HFFc6 (cell line): ENCODE measurements at places on chromosomes 1 and 21.
A peak's percentile ranks its signal among the peaks of the same experiment; 100 is the strongest.

- no peak for DNase-seq
Observed at GRCh38 chr21:44021064-44021463, 9.0 kb downstream of the TRAPPC10 start.

DNA sequence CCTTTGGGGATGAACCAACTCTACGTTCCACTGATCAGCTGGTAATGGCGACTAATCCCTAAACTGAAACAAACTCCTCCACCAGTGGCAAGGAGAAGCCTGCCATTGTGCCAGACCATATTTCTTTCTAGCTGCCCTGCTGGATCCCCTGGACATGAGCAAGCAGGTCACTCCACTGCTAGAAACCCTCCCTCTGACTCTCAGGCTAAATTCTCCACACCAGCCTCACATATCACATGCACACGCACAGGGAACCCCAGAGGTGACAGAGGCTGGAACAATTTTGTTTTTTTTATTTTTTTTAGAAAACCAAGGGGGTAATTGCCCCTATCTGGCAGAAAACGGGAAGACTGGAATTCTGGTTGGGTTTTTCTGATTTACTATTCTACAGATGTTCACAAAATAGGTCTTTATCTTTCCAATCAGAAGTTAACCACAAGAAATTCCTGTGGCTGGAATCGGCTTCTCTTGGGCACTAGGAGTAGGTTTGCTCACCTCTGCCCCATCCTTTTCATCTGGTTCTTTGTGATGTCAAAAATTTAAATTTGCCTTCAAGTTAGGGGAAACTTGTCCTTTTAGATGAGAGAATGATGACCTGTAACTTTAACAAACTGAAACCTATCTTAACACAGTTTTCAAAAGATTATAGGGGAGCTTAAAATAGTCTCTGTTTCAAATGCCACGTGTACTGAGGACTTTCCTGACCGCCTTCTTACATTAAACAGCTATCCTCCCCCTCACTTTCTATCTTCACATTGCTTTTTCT, 258.1 kb downstream of the SDCCAG8 start:
- DNase-seq = peak; percentile 64

DNA sequence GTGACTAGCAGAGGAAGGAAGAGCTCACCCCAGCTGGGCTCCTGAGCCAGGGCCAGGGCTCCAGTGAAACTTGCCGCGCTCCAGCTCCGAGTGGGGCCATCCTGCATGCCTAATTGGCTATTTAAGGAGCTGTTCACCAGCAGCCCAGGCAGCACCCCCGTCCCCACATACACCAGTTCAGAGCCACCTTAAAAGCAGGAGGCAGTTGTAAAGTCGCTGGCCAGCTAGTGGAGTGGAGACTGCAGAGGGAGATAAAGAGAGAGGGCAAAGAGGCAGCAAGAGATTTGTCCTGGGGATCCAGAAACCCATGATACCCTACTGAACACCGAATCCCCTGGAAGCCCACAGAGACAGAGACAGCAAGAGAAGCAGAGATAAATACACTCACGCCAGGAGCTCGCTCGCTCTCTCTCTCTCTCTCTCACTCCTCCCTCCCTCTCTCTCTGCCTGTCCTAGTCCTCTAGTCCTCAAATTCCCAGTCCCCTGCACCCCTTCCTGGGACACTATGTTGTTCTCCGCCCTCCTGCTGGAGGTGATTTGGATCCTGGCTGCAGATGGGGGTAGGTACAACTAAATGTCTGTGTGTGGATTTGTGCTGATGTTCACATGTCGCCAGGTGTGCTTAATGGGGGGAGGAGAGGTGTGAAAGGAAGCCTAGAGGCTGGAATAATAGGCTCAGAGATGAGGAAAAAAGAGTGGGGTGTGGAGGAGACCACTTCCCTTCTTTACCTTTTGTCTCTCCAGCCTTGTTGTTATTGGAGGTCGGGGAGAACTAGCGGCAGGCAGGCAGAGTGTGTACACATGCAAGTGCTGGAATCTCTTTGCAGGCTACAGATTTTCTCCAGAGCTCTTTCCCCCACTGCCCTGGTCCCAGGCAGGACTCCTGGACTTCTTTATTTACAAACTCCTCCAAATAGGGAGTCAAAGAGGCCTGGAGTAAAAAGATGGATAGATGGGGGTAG, at the start of gene CA14:
Gene CA14 (plus strand): TSS at position 151 of the 962 bp plus-strand sequence. CDS start 355 bp downstream, at position 506.
- no peak for DNase-seq

GRCh38 chr1:71043065-71043464, 4.6 kb downstream of the PTGER3 start:
- no peak for DNase-seq

GRCh38 chr1:24849672-24850295, 80.3 kb downstream of the RUNX3 start:
- DNase-seq = no peak

DNA sequence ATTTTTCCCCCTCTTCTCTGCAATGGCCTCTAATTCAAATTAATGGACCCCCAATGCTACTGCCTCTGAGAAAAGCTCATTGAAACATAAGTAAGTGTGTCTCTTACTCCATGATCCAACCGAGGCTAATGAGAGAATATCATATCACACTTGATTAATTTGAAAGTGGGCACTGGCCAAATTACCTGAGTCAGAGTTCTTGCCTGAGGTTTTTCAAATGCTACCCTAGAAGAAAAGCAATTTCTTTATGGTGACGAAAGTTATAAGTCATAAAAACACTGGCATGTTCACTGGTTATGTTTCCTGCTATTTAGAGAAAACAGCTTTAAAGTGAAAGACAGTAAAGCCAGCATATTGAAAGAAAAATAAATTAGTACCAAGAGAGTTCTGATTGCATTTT, 368.8 kb upstream of the TMPRSS15 start:
- DNase-seq = no peak

DNA sequence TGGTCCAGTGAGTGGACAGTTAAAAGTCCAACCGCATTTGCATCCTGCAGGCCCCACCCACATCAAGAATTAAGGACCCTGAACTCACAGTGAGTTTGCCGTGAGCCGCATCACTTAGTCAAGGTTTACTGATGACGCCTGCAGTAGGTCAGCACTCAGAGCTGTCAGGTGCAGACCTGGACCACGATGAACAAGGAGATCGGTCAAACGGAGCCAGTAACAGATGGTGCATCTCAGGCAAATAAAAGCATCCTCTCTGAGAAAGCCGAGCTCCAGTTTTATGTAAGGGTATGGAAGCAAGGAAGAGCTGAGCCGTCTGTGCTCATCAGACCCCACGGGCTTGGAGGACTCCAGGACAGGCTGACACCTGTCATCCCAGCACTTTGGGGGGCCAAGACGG, 4.5 kb downstream of the PRDM15 start:
- no peak for DNase-seq

DNA sequence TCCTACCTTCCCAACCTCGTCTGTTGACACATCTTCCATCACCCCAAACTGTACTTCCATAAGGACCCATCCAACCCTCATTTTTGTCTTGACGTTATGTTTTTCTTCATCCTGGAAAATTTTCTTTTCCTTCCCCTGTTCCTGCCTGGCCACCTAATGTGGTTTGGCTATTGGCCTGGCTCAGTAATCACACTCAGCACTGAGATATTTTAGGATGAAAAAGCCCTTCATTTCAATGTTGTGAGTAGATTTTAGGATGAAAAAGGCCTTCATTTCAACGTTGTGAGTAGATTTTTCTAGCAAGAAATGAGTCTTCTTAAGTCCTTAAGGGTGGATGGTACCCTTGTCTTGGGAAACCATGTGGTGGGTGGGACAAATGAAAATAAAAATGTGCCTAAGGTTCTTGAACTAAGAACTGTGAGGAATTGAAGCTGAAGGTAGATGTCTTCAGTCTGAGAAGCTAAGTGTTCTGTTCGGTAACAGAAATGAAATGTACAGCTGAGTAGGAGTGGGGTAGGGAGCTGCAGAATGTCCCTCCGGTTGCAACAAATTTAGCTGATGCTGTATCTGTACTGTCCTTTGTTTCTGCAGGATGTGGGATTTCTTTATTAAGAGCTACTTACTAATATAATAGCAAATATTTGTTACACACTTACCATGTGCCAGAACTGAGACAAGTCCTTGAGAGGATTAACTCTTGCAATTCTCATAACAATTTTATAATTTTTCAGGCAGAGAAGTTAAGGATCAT, 36.1 kb downstream of the DNTTIP2 start:
- DNase-seq = peak; percentile 59

- peak; percentile 18 for DNase-seq
Observed at GRCh38 chr1:8989821-8990220, 36.4 kb downstream of the SLC2A7 start.

DNA sequence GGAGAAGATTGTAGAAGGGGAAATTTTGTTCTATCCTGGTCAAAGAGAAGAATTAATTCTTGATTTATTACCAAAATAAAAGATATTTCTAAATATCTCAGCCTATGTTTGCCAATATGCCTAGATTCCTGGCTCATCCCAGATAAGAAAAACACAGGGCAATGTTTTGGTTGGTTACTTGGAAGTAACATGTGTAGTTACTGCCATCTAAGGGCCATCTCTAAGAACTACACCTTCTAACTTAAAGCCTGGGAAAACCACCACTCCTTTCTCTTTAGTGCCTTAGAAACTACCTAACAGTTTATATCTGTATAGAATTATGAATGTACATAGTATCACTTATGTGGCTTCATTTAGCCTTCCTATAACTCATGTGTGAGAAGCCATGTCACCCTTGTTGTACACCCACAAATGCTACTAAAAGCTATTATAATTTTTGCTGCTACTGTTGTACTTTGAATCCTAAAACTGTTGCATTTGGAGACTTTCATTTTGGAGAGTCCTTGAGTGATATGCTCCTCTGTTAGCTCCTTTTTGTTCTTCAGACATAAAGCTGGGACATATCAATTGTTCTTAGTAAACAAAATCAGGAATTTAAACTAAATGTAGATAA, 4.5 kb downstream of the AIM2 start:
- DNase-seq = peak; percentile 69

DNA sequence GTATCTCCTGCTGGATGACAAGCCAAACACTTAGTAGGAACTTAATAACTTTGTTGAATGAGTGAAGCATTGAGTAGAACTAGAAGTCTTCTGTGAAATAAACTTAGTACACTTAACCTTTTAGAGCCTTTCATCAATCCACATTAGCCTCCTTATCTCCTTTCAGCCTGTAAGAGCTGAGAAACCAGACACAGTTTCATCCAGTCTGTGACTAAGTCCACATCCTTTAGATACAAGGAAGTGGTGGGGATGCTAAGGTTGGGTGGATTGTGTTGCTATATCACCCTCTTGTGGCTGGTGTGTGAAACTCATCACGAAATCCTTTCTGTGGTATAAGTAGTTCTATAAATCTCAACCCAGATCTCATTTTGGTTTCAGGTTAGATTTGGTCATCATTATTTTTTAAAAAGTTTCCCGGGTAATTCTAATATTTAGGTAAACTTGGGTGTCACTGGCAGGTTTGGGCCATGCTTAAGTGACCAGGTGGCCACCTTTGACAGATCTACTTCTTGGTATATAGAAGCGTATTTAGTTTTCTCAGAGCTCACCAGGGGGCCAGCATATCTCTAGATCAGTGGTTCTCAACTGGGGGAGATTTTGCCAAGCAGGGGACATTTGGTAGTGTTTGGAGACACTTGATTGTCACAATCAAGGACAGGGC, 27.8 kb upstream of the CD84 start:
- peak; percentile 80 for DNase-seq

DNA sequence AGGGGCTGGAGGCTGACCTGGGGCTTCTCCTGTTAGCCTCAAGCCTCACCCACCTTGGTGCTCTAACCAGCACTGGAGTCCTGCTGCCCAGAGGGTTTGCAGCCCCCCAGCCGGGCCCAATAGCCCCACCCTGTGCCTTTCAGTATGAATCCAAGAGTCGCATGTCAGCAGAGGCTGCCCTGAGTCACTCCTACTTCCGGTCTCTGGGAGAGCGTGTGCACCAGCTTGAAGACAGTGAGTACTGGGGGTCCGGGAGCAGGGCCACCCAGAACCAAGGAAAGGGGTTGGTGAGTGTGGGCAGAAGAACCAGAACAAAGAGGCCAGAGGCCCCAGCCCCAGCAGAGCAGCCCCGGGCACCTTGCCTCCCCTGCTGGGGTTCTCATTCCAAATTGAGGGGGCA, 25.6 kb downstream of the CDK18 start:
- DNase-seq = no peak

- no peak for DNase-seq
Observed at GRCh38 chr1:210483821-210484220, 155.1 kb downstream of the HHAT start.

DNA sequence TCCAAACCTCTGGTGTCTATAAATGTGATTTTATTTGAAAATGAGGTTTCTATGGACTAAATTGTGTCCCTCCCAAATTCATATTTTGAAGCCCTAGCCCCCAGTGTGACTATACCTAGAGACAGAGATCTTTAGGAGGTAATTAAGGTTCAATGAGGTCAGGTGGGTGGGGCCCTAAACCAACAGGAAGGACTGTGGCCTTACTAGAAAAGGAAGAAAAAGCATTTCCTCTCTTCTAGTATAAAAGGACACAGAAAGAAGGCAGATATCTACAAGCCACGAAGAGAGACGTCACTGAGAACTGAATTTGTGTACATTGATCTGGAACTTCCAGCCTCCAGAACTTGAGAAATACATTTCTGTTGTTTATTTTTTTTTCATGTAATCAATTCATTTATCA, 123.1 kb upstream of the RUNX1 start:
- no peak for DNase-seq

DNA sequence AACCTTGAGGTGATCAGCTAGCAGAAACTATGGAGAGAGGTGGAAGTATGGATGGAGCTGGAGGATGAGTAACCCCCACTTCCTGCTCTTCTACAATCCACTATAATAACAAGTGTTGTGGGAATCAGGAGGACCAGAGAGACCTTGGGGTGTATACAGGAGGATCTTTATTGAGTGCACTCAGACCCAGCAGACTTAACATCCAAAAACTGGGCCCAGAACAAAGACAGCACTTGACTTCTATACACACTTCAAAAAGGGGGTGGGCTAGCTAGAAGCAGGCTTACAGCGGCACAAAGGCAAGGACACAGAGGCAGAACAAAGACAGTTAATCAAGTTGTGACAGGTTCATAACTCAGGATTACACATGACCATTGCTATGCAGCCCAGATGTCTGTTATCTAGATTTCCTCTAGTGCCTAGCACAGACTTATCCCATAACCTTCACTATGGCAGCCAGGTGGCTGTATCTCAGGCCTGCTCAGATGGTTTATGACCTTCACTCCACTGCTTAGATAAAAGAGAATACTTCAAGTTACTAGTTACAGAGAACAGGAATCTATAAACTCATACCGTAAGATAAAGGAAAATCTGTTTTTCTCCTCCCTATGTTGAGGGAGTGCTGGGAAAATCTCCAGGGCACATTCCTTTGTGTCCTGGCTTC, 36.1 kb upstream of the PADI2 start:
- no peak for DNase-seq

- no peak for DNase-seq
Observed at GRCh38 chr1:210938416-210938925, 195.5 kb downstream of the KCNH1 start.

- DNase-seq = no peak
Observed at GRCh38 chr1:154725865-154726264, 117.9 kb upstream of the ADAR start.

GRCh38 chr21:44878053-44878982, 4.8 kb upstream of the PTTG1IP start:
- DNase-seq = no peak

DNA sequence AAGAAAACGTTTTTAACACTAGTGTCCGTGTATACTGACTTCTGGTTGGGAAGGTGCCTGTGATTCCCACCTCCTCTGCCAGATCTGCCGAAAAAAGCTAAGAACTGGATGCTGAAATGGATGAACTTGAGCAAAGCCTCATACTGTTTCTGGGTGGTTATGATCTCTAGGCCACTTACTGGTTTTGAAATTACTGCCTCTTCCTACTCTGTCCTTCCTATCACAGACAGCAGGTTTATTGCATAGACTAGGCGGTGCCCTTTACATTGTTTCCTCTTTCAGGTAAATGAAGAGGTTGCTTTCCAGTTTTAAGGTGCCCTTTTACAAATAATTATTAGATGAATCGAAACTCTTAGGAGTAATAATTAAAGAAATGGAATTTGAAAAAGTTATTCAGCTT, 27.5 kb downstream of the PEX14 start:
- DNase-seq = no peak
